ENCODE measurements at places on chromosomes 4 and X.

GRCh38 chrX:69932323-69932722, 117.4 kb downstream of the AWAT2 start:
- no peak for DNase-seq

DNA sequence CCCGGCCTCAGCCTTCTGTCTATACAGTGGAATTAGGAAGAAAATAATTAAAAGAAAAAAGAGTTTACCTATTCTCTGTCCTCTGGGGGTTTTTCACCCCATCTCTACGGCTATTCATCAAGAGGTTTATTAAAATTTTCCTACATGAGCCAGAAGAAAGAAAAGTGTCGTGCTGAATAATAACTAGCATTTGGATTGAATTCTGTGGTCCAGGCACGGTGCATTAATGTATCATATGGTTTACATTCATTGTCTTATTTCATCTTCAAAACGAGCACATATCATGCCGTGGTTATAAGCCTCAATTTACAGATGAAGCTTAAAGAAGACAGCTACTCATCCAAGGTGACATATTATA, 5.4 kb upstream of the NAA15 start:
- no peak for DNase-seq

- DNase-seq: no peak
Observed at GRCh38 chrX:125810856-125811255, 355.2 kb downstream of the DCAF12L2 start.

- no peak for DNase-seq
Observed at GRCh38 chr4:94722748-94723147, 35.0 kb upstream of the BMPR1B start.

- DNase-seq: no peak
Observed at GRCh38 chr4:72429397-72429889, 139.6 kb downstream of the ADAMTS3 start.

DNA sequence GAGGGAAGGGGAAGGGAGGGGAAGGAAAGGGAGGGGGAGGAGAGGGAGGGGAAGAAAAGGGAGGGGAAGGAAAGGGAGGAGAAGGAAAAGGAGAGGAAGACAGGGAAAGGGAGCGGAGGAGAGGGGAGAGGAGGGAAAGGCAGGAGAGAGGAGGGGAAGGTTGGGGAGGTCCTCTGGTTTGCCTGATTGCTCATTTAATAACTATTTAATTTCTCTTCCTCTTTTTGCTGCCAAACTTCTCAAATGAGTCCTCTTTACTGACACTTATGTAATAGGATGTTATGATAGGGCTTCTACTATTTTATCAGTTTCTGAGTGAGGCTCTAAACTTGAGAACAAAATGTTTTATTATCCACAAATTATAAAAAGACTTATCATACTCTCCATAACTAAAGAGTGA, 35.4 kb upstream of the PPA2 start:
- no peak for DNase-seq

DNA sequence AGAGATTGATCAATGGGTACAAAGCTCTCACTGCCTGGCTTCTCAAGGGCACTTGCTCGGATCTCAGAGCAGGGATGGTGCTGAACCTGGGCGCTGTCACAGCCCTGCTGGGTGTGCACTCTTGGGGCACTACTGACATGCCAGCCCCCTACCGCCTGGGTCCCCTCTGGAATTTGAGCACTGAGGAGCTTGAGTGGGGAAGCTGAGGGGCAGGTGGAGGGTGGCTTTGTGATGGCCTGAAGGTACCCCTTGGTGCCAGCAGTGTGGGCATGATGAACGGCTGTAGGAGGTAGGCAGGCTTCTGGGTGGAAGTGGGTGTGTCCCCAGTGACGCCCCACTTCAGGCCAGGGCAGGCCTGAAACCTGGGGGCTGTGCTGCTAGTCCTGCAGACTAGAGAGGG, 379.1 kb upstream of the GRID2 start:
- no peak for DNase-seq

- DNase-seq: no peak
Observed at GRCh38 chr4:76059750-76060149, 14.8 kb upstream of the ART3 start.

DNA sequence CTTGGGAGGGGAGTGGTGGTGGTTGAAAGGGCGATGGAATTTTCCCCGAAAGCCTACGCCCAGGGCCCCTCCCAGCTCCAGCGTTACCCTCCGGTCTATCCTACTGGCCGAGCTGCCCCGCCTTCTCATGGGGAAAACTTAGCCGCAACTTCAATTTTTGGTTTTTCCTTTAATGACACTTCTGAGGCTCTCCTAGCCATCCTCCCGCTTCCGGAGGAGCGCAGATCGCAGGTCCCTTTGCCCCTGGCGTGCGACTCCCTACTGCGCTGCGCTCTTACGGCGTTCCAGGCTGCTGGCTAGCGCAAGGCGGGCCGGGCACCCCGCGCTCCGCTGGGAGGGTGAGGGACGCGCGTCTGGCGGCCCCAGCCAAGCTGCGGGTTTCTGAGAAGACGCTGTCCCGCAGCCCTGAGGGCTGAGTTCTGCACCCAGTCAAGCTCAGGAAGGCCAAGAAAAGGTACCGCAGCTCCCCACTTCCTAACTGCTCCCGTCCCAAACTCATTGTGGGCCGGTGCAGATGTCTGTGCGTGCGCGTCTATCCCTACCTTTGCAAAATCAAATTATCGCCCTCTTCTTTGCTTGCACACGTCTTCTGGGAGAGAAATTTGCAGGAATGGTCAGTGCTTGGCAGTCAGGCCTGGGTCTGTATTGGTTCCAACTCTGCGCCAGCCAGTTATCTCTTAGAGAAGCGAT, 533 bp downstream of the IL15 start:
- DNase-seq: peak; percentile 10

DNA sequence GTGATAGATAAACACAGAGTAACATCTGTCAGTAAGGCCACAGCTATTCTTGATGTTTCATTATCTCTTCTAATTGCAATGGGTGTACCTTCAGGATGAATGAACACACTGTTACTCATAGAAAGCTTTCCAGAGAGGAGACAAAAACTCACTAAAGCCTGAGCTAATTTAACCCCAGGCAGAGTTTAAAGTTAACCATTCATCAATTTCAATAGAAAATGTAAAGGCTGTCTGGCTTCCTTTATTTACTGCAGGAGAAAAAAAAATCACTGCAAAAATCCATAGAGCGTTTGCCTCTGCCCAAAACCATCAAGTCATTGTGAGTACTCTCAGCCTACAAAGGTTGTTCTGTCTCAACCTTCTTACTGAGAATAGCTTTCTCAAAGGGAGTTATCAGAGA, 376.9 kb downstream of the PPP4R3C start:
- DNase-seq: no peak

GRCh38 chr4:27117453-27117852, 256.8 kb downstream of the STIM2 start:
- no peak for DNase-seq
